ENCODE measurements at places on chromosomes 3 and 15.

DNA sequence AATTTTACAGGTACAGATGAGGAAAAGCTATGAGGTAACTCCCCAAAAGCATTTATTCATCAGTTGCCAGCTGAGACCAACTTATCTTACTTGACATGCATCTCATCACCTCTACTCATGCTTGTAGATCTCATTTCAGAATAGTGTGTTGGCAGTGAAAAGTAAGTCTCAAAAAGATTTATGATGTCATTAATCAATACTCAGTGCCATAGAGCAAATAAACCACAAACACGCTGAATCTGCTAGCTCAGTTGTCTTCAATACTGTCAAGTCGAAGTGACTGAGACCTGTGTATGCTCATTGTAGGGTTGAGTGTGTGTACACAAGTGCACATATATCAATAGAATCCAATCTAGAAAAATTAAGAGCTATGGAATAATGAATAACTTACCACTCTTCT is 413.5 kb downstream of the CNTN3 start:
- DNase-seq, result no peak

- no peak for DNase-seq
These were observed 44.6 kb upstream of the LEKR1 start for GRCh38 chr3:156781310-156782230.

DNA sequence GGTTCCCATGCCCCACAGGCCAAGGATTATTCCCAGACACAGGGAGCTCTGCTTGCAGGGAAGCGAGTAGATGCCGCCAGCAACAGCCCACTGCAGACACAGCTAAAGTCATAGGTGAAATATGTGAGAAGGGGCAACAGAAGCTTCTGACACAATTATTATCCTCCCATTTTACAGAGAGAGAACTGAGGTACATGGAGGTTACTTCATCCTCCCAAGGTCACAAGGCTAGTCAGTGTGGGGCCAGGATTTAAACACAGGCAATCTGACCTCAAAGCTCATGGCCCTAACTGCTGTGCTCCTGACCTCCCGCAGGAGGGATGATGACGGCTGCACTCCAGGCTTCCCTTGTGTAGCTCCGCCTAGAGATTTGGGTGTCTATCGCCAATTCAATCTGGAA is 15.7 kb upstream of the FSIP1 start:
- no peak for DNase-seq

GRCh38 chr15:70132139-70132538 is 34.4 kb upstream of the TLE3 start:
- DNase-seq, result no peak

DNA sequence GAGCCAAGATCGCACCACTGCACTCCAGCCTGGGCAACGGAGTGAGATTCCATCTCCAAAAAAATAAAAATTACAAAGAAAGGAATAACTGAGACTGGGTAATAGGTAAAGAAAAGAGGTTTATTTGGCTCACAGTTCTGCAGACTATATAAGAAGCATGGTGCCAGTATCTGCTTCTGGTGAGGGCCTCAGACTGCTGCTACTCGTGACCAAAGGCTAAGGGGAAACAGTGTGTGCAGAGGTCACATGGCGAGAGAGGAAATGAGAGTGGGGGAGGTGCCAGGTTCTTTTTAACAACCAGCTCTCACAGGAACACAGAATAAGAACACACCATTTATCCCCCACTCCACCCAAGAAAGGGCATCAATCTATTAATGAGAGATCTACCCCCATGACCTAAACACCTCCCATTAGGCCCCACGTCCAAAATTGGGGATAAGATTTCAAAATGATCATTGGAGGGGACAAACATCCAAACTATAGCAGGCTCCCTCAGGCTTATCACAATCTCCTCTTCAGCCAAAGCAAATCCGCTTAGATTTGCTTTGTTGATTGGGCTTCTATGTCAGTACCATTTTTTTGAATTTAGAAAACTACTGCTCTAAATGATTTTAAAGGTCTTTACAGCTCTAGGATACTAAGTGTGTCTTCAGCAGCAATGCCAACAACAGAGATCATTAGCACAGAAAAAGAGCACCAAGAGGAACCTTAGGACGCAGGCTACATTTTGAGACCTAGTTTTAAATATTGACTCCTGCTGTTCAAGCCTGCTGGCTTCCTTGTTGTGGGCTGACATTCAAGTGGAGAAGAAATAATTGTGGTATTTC is 84.2 kb upstream of the TBL1XR1 start:
- DNase-seq, result no peak

GRCh38 chr15:61003437-61004218 is 225.5 kb downstream of the RORA start:
- no peak for DNase-seq

DNA sequence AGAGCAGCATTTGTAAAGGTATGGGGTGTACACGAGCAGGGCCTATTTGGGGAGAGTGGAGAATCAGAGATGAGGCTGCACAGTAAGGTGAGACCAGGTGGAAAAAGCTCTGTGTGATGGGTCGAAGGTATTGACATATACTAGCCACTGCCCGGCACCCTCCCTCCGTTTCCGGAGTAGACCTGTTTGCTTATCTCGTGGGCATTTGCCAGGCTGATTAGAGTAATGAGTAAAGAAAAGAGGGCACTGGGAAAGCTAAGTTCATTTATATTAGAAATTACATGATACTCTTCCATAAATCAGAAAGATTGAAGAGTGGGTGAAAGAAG is 46.2 kb upstream of the ATG7 start:
- no peak for DNase-seq

DNA sequence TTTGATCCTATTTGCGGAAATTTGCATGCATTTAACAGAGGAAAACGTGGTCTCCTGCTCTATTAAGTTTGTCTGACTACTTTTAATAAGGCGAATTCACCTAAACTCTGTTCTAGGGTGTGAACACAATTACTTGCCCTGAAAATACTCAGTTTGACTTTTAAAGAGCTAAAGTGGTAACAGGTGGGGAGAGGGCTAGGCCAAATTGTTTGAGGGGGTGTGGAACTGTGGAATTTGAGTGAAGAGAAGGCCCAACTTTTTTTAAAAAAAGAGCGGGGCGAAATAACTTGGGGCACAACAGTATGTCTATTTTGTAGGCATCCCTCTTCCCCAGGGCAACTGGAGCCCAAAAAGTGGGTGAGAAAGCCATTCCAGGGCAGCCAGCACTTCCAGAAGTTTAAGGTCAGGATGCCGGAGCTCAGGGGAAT is 580 bp upstream of the FXR1 start:
- no peak for DNase-seq

GRCh38 chr15:41989573-41990242 is 17.4 kb upstream of the EHD4 start:
- peak; percentile 93 for DNase-seq

DNA sequence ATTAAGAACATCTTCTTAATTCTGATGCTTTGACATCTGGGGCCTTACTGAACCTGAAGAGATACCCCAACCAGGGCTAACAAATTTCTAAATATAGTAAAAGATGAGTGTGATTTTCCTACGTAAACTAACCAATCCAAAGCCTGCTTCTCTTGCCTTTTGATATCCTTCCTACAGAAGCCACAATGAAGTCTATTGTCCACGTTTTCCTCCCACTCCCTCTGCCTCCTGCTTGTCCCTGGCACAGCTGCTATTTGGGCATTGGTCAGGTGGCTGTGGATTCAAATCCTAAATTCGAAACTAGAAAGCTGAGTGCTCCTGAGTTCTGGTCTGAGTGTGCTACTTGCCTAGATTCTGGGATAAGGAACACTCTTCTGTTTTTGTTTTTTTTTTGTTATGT is 17.4 kb upstream of the MKRN3 start:
- DNase-seq, result no peak

DNA sequence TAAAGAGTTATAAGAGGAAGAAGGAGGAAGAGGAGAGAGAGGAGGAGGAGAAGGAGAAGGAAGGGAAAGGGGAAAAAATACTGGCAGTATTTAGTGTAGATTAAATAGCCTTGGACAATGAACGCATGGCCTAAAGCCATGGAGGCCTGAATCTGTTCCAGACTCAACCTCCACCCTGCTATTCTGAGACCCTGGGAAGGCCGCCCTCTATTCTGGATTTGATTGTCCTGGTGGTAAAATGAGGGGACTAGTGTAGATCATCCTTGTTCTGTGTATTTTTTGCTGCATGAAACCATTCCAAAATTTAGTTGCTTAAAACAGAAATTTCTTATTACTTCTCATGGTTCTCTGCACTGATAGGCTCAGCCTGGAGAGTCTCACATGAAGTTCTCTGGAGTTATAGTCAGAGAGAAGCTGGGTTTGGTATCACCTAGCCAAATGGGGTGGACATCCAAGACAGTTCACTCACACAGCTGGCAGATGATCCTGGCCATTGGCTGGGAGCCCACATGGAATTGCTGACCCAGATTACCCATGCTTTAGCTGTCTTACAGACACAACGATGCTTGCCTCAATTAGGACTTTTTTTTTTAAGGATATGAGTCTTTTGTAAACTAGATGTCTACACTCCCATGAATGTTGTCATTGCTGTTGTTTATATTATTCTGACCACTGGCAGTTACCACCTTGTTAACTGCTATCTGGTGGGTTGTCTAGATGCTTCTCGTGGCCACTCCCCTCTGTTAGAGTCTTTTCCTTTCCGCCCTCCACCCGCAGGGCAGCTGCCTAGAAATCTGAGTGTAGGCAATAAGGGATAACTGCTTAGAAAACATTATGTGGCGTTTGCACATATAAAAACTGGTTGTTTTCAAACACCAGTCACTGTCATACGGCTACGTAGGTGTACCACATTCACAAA is 149.9 kb downstream of the SST start:
- DNase-seq, result no peak

GRCh38 chr3:82012775-82013174 is 251.3 kb upstream of the GBE1 start:
- no peak for DNase-seq

- DNase-seq, result no peak
These were observed 1.5 kb downstream of the ADCY5 start for GRCh38 chr3:123447416-123447748.

DNA sequence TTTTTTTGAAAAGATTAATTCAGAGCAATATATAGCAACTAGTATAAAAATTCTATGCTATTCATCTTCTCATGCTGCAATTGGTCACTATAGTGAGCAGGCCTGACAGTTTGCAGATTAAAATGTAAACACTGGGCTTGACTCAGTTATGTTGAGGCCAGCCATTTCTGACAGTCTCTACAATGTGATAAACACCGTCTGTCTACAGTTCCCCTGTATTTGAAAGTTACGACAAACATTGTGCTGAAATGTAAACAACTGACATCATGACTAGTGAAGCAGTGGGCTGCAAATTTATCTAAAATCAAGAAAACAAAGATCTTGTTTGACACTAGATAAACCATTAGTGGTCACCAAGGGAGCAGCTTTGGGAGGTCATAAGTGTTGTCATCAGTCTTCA is 197.4 kb downstream of the ISL2 start:
- no peak for DNase-seq

DNA sequence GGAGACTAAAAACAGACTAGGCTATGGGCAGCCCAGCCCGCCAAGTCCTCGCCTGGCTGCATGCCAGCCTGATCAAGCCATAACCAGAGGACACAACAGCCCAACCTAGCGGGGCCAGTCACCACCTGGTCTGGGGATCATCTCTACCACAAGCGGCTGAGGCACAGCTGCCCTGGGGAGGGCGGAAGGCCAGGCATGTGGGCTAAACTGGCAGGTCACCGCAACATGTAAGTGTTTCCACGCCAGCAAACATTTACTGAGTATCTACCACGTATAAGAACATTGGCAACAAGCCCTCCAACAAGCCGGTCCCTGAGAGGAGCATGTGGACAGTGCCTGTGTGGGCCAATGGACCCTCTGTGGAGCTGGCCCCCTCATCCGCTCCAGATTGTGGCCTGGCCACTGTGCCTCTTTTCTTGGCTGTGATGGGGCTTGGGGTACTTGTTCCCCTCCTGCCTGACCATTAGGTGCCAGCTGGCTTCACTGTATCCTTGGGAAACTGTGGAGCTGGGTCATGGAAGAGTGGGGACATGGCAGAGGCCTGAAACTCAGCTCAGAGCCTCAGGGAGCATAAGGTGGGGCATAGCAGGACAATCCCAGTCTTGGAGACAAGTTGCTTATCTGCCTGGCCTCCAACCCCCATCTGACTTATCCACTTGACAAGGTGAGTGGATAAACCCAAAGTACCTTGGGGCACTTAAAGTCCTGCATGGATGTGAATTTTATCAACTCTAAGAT is 9.0 kb downstream of the UBXN7 start:
- no peak for DNase-seq

GRCh38 chr15:55343168-55343567 is 24.1 kb downstream of the PIGB start:
- DNase-seq, result no peak

GRCh38 chr3:115336836-115337235 is 189.7 kb upstream of the ZBTB20 start:
- no peak for DNase-seq

DNA sequence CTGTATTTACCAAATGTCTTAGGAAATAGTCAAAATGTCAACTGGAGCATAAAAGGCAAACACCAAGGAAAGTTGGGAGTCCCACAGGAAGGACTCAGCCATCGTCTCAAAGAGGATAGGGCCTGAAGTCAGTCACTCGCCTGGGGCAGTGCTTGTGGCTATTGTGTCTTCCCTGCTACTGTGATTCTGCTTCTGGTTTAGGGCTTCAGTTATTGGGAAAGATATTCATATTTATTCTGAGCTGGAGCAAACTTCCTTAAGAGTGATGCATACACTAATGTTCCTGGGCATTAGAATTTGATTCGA is 118.1 kb downstream of the EDEM1 start:
- DNase-seq, result no peak

GRCh38 chr3:102069211-102069662 is 219.9 kb downstream of the NFKBIZ start:
- no peak for DNase-seq

DNA sequence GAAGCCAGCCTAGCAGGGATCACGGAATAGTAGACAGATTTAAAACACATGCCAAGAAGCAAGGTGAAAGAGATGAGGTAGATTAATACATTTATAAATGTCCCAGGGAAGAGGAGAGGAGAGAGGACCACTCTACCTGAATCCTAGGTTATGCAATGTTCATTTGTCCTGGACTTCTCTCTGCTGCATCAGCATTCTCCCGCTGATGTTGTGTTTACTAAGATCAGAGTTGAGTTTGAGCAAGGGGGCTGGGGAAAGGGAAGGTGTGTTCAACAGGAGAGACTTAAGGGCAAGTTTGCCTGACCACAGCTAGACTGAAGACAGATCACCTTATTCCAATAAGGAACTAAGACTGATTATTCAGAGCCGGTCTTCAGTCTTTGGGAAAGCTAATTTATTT is 1.1 kb upstream of the KPNA1 start:
- DNase-seq, result no peak

GRCh38 chr15:36982430-36982829 is 117.9 kb downstream of the MEIS2 start:
- DNase-seq, result no peak

DNA sequence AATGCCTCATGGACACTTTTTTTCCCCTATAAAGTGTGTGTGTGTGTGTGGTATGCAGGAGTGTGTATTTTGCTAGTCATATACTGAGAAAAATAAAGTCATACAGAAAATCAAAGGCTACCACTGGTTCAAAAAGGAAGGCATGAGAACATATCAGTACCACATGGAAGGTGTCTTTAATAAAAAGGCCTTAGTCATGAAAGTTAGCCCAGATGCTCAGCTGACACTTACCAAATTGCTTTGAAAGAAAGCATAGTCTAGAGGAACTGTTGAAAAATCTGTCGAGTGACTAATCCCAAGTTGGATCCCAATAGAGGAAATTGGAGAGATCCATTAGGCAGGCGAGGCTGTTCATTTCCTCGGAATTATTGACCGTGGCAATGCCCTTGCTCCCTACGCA is 432.9 kb upstream of the CFAP20DC start:
- no peak for DNase-seq

GRCh38 chr3:197713477-197713822 is 23.3 kb downstream of the RUBCN start:
- no peak for DNase-seq
